ENCODE measurements at places on chromosomes 5 and 9.

- no peak for DNase-seq
Measured at GRCh38 chr9:83501565-83501964, 36.6 kb downstream of the FRMD3 start.

GRCh38 chr9:130040984-130041647 is 1.9 kb downstream of the FNBP1 start:
- no peak for DNase-seq

DNA sequence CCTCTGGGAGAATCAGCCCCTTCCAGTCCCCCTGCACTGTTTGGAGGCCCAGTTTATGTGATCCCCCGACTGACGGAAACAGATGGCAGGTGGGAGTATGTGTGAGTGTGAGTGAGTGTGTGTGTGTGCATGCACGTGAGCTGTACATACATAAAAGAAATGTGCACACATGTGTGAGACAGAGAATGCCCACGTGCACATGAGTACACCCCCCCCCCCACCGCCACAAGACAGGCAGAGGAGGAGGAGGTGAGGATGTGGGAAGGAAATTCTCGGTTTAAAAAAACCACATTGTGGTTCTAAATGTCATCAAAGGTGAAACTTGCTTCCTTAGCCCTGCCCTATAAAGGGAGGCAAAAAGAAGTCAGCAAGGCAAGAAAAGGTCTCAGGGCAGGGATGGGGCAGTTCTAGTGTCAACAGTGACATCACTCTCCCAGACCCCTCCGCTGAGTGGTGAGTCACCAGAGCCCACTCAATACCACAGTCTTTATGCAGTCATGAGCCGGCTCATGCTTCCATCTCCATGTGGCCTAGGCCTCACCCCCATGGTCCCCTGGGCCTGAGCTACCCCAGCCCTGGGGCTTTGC is 79.2 kb upstream of the HSPA9 start:
- DNase-seq = no peak

GRCh38 chr5:151383011-151383410 is 35.7 kb upstream of the SLC36A2 start:
- DNase-seq = no peak

Measured in ascending aorta (tissue), 2 donors.